ENCODE measurements at places on chromosomes 3 and 15.

- DNase-seq = no peak
These were observed 13.9 kb upstream of the FRMD5 start for GRCh38 chr15:44208956-44209355.

GRCh38 chr15:58458076-58458475 lies 26.3 kb downstream of the LIPC start:
- DNase-seq = no peak

GRCh38 chr3:28114893-28115292 lies 126.5 kb upstream of the CMC1 start:
- no peak for DNase-seq

GRCh38 chr3:57140894-57141293 lies 24.3 kb downstream of the IL17RD start:
- no peak for DNase-seq

DNA sequence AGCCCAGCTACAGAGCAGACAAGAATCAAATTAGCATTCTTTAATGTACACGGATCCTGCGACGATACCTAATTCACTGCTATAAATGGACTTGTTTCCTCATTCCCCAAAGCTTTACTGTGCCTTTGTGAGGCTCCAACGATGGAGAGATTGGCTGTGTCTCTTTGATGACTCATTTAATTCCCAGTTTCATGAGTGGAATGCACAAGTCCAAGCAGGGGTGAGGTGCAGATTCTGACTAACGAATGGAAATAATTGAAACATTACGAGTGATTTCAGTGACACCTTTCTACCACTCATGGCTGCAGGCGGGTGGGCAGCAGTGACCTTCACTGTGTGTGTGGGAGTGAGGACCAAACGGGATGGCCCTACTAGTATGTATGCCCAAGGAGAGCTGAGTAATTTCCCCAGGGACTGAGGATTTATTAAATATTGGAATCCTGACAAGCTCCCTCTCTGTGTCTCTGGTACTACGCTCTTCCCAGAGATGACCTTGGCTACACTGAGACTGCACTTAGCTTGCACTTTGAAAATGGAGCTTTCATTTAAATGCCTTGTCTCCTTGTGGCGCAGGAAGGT lies 156.7 kb downstream of the CACNA2D3 start:
- no peak for DNase-seq

DNA sequence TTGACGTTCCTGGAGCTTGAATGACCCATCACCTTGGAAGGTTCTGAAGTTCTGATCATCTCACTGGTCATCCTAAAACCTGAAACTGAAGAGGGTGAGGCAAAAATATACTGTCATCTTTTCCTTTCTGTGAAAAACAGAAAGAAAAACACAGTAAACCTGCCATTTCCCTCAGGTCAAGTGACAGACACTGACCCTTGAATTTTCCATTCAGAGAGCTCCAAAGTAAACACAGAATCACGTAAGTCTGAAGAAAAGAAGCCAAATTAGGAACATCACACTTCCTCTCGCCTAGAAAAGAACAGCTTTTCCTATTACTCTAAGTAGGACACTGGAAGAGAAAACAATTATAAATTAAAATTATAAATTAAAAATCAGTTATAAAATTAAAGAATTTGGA lies 78.7 kb upstream of the TGFBR2 start:
- no peak for DNase-seq

DNA sequence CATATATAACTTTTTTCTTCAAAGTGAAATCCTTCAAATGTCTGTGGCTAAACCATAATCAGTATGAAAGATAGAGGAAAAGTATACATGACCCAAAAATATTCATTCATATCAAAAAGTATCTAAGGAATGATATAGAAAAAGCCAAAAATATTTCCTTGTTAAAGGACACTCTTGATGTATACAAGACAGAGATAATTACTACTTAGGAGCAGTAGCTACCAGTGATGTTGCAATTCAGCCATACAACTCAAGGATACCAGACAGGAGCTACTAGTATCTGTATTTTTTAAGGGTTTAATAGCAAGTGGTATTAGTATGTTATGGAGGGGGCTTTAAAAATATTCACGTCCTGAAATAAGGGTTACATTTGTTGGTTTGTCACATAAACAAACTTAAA lies 37.0 kb downstream of the FBXL22 start:
- no peak for DNase-seq

GRCh38 chr15:29442532-29442931 lies 172.9 kb upstream of the NSMCE3 start:
- no peak for DNase-seq

DNA sequence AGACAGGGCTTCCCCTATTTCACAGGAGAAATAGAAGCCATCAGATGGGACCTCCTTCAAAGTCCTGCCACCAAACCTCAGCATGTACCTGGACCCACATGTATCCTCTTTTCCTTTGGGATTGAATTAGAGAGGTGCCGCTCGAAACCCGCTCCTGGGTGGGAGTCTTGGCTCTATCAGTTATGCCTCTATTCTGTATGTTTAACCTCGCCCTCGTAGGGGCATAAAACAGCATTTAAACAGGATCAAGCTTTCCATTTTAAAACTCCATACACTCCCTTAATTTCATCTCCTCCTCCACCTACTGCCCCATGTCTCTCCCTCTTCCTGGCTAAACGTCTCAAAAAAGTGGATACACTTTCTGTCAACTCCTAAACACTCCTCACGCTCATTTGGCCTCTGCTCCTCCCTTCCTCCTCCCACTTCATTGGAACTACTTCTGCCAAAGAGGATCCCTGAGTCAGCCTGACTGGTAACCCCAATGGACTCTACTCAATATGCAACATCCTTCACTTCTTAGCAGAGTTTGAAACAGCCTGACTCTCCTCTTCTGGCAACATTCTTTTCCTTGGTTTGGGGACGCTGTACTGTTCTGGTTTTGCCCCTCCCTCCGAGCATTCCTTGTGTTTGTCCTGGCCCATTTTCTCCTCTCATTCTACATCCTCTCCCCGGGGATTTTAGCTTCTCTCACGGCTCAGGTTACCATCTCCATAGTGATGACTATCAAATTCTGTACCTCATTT lies 23.0 kb upstream of the MUC20 start:
- no peak for DNase-seq

- no peak for DNase-seq
These were observed 759 bp downstream of the GALNT15 start for GRCh38 chr3:16174976-16175901.

GRCh38 chr3:98971169-98971681 lies 69.7 kb upstream of the DCBLD2 start:
- no peak for DNase-seq

DNA sequence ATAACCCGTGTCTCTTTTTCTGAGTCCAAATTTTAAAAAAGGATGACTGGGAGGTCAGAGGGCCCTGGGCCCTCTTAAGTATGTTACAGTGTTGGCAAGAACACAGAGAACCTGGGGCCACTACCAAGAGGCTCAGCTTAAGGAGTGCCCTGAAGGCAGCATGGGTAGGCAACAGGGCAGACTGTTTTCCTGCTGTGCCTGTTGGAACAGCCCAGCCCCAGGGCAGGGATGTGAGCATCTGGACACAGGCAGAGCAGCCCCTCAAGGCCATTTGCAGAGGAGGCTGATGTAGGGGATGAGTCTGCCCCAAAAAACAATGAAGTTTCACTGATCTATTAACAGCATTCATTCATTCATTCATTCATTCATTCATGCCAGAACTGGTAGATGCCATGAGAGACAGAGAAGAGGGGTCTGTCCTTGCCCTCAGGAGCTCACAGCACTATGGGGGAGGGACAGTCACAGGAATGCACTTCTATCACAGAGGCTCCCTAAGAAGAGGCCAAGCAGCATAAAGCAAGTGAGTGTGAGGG lies 2.2 kb upstream of the LTF start:
- DNase-seq = no peak

DNA sequence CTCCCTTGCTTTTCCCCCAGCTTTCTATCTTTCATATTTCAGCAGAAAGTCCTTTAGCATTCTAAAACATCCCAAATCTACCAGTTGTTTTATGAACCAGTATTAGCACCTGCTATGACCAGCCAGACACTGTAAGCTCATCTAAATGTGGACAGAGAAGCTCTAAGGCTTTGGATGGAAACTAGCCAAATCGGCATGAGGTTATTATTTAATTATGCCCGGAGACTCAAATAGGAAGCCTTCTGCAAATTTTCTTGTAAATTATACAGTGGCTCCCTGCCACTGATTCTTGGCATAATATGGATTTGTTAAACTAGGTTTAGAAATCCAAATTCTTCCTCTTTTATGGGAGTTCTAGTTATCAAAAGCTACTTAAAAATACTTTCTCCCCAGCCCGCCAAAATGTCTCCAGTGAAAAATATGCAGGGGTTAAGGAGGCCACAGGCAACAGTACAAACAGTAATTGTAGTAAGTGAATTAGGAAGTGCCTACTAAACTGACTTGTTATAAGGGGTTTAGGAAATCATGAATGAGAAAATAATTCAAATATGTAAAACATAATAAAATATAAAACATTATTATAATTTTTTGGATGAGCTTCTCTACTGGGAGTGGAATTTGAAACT lies 15.4 kb downstream of the MYH15 start:
- no peak for DNase-seq
